ENCODE measurements at places on chromosomes 7 and 10.

DNA sequence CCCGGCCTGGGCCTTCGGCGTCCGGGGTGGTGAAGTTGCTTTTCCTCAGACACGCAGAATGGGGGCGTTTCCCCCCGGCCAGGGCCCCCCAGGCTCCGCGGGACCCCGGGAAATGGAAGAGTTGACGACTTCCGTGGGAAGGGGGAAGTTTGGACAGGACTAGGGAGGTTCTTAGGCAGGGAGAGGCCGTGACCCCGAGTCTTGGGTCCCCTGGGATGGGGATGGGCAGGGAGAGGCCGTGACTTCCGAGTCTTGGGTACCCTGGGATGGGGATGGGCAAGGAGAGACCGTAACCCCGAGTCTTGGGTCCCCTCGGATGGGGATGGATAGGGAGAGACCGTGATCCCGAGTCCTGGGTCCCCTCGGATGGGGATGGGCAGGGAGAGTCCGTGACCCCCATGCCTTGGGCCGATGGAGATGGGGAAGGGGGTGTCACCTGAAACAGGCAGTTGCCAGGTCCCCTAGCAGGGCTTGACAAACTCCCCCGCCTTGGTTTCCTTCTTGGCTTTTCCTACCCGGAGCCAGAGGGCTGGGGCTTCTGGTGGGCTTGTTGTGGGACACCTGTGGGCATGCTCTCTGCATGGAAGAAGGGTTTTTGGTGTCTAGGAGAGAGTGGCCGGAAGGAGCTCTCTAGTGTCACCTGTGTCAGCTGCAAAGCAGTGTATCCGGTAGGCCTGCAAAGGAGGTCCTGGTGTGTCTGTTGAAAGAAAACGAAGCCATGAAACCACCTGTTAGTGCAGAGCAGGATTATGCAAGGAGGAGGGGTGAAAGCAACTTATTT, 1.1 kb downstream of the TRRAP start:
- DNase-seq = no peak

DNA sequence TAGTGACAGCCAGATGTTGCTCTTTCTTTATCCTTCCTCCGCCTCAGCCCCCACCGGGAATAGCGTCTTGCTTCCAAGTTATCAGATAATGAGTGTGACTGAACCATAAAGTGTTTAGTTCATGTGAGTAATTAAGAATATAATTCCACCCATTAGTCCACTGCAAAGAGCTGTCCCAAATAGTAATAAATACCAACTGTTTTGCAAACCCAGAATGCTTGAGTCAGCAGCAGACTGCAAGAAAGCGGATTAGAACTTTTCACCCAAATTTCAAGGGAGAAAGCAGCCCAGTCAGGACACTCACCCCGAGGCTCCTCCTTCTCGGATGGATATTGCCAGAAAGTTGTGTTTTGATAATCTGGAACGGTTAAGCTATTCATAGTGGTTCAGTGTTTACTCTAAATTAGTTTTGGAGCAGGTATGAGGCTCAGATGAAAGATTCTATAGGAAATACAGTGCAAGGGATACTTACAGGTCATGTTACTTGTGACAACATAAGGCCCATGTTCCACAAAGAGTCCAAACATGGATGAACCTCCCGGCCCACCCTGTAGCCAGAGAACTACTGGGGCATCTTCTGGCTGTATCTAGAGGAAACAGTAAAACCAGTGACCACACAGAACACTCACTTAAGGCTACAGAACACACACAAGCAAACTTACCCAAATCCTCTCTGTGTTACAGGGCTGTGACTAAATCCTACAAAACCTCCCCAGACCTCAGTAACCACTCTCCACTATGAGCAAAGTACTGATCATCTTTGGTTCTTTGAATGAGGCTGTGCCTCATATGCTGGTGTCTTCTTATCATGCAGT, 50.5 kb downstream of the CPVL start:
- no peak for DNase-seq

DNA sequence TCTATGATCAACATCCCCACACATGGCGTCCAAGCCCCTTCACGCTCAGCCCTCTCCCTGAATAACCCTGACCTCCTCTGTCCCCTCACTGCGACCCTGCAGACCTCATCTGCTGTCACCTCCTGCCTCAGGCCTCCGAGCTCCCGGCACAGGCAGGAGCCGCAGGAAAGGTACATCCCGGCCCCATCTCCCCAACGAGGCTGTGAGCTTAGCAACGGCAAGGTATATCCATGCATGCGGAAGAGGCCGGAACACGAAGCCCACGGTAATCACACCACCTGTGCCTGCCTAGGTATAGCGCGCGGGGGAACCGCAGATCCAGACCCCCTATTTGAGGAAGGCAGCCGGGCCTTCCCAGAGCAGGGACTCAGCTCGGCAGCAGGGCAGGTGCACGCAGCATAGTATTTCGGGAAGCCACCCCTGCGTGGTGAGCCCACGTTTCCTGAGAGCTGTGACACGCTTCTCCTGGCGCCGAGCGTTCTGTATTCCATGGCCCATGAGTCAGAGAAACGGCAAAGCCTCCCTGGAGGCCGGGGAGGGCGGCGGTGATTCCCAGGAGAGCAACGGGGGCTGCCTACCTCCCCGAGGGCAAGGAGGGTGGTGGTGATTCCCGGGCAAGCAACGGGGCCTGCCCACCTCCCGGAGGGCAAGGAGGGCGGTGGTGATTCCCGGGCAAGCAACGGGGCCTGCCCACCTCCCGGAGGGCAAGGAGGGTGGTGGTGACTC, 50.1 kb upstream of the DNAAF5 start:
- no peak for DNase-seq

DNA sequence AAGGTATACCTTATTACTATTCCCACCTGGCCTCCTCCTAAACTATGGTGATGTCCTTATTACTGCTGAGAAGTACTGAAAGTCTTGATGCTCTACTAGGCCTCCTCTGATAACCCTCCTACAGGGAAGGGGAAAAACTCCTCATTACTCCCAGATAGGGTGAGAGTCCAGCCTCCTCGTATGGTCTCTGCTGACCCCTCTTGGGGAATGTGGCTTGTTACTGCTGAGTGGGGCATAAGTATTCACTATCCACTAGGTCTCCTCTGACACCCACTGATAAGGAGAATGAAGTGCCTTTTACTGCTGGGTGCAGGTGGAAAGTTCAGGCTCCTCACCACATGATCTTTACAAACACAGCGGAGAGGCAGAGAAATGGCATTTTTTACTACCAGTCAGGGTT, 222.9 kb downstream of the CHRM2 start:
- no peak for DNase-seq

- peak; percentile 57 for DNase-seq
Measured at GRCh38 chr10:110446954-110447608, 50.6 kb upstream of the DUSP5 start.

GRCh38 chr7:5564894-5565293, 141.3 kb upstream of the TNRC18 start:
- no peak for DNase-seq

GRCh38 chr7:21731977-21732376, 189.1 kb downstream of the DNAH11 start:
- DNase-seq = no peak

DNA sequence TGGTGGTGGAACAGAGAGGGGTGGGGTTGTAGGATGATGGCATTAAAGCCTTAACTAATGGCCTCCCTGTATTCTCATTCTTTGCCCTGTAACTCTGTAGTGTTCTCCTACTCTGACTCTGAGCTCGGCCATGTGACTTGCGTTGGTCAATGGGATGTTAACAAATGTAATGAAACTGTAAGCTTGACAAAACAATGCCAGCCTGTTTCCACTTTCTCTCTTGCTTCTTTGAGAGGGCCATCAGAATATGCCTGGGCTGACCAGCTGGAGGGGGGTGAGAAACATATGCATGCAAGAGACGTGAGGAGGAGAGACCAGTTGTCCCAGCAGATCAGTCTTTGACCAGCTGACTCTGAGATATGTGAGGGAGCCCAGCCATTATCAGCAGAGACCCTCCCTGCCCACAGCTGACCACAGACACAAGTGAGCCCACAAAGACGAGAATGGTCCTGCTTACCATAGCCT, 100.6 kb downstream of the ICA1 start:
- no peak for DNase-seq

- no peak for DNase-seq
Measured at GRCh38 chr10:130959752-130960195, 351.7 kb downstream of the TCERG1L start.

GRCh38 chr10:97596101-97597082, 6.9 kb downstream of the C10orf62 start:
- no peak for DNase-seq

DNA sequence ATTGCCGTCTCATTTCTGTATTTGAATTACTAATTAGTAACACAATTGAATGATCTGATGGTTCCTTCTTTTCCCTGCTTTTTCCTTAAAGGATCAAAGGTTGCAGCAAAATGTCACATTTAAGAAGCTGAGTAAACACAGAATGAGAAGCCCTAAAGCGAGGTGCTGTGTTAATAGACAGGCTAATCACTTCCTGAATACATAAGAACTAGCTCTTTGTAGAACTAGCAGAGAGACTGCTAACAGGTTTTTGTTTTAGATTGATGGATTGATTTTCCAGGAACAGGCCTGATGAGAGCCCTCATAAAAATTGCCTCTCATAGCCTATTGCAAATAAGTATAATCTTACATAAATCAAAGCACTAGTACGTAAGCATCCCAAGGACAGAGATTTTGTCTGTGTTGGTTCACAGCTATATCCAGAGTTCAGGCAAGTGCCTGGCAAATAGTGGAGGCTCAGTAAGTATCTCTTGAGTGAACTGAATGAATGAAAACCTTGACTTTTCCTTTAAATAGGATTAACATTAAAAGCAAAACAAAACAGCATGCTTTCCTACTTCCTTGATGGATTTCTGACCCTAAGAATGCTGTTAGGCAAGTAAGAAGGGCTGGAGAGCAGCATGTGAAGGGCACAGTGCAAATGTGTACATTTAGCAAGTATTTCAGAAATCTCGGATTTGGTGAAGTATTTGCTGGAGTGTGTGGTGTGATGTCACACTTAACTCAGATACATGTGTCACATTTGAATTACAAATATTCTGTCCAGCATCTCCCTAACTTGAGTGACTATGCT, 3.3 kb downstream of the TMEM229A start:
- no peak for DNase-seq

DNA sequence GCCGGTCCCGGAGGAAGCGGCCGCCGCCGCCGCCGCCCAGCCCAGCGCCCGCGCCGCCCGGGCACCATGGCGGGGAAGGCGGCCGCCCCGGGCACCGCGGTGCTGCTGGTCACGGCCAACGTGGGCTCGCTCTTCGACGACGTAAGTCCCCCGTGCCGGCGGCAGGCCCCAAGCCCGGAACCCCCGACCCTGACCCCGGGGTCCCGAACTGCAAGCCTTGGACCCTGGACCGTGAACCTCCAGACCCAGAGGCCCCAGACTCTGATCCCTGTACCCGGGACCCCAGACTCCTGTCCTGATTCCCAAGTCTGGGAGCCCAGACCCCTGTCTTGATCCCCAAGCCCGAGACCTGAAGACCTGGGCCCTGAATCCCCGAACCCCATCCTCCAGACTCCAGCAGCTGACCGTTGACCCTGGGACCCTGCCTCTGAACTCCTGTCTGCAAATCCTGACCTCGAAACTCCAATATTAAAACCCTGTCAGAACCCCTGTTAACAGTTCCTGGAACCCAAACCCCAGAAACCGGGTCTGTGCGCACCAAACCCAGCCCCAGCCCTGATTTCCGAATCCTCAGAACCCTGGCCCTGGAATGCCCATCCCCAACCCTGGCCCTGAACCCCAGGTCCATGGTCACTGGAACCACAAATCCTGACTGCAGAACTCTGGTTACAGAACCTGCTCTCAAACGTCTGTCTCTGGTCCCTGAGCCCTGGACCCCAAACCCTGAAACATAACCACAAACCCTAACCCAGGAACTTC, 623 bp downstream of the INPP5A start:
- DNase-seq = no peak

DNA sequence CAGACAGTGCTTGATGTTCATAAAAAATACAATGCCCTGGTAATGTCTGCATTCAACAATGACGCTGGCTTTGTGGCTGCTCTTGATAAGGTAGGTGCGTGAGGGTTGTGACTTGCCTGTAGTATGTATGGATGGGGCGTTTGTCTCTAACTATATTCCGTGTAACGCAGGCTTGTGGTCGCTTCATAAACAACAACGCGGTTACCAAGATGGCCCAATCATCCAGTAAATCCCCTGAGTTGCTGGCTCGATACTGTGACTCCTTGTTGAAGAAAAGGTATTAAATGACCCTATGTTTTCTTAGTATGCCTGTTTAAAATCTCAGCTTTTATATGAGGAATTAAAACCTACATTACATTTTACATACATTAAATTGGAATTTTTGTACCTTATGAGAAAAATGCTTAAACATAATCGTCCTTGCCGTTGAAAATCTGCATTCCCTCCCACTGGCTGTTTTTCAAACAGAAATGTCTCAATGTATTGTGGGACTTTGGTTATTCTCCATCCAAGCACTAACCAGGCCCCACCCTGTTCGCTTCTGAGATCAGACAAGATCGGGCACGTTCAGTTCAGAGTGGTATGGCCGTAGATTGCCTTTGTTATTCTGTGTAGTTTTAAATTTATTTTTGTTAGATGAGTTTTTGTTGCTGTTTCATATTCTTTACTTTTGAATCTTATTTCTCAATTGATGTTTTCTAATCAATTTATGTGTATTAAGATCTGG, 85.3 kb downstream of the CUL1 start:
- no peak for DNase-seq

DNA sequence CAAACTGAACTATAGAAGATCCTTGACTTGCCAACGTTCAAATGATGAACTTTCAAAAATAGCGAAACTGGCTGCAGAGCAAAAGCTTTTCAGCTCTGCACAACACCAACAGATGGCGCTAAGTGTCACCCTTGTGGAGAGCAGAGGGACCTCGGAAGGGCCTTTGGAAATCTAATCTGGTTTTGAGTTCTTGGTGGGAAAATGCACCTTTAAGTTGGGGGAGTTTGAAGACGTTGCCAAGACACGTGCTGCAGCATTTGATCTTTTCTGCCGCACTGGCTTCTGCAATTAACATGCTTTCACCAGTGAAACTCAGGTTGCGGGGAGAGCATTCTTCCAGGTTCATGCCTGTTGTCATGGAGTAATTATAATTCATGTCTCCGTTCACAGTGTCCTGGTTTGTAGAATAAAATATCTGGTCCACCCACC, 26.3 kb upstream of the WDR11 start:
- no peak for DNase-seq

GRCh38 chr10:89975771-89976170, 274.4 kb downstream of the KIF20B start:
- DNase-seq = no peak

DNA sequence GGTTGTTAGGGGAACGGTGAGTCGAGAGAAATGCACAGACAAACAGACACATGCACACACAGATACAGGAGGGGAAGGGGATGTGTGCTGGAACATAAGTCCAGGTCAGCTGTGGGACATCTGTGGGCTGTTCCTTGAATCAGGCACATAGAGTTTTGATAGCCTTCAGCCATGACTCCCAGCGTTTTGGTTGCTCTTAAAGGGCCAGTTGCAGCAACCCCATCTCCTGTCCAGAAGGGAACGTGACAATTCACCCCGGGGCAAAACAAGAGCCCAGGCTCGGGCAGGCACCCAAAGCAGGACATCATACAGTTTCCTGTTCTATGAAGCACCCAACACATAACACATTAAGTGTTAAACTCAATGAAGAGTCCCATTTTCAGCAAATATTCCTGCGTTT, 9.6 kb downstream of the INSYN2A start:
- no peak for DNase-seq

- no peak for DNase-seq
Measured at GRCh38 chr10:96441322-96441885, 72.3 kb downstream of the TLL2 start.

Measured in fibroblast of skin of left quadriceps (primary cell).